ENCODE measurements at places on chromosomes 16 and 17. TPM values are rescaled to one million over a fixed set of nuclear protein-coding genes. Genes with fewer than 3 reads are reported as not detected.

The HSPB9 gene
- 1.2 TPM for total RNA-seq

The POLG2 gene
- 16.7 TPM for total RNA-seq

The MVP gene
- total RNA-seq, result 111 TPM

The PIK3R6 gene
- 3.2 TPM for total RNA-seq

The TOP2A gene
- 16.9 TPM for total RNA-seq

The CDH5 gene
- total RNA-seq, result 38.3 TPM

The TP53TG3 gene
- not detected for total RNA-seq

The SKAP1 gene
- 5.6 TPM for total RNA-seq

The FOXC2 gene
- 2.7 TPM for total RNA-seq

The LPCAT2 gene
- 11.3 TPM for total RNA-seq

The NATD1 gene
- 4.2 TPM for total RNA-seq

Data from vagina (tissue), 2 donors.